SJCRH30 (cell line): ENCODE measurements at places on chromosomes 2 and 18. TPM values are rescaled to one million over a fixed set of nuclear protein-coding genes. Genes with fewer than 3 reads are reported as not detected.
A peak's percentile ranks its signal among the peaks of the same experiment; 100 is the strongest.

DNA sequence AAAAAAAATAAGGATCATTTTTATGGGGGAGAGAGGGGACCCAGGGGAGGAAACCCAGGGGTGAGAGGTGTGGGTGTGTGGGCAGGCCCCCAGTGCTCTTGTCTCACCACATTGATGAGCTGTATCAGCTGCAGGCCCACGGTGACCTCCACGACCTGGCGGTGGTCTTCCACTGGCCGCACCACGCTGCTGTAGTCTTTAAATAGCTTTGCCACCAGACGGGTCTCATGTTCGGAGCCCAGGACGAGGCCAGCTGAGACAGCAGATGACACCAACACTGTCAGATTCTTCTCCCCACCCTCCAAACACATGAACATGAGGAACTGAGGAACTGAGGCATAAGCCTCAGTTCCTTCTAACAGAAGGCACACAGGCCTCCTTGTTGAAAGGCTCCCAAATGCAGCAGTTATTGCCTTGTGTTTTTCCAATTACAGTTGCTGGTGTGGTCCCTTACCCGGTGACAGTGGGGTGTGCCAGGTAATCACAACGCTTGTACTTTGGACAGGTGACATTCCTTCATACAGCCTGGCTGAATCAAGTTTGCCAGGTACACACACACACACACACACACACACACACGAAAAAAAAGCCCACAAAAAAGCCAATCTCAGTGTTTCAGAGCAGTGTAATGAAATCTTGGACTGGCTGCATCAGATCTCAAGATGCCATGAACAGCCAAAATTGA lies 4.7 kb downstream of the CHRNA1 start:
- no peaks in the 10 kb centered on the region for H3K27me3 ChIP-seq
- DNase-seq, result no peak
- peaks cover 74% of the 10 kb centered on the region for H3K36me3 ChIP-seq
- no peak overlapping the region for H3K27ac ChIP-seq
- H3K4me3 ChIP-seq, result no peak overlapping the region

DNA sequence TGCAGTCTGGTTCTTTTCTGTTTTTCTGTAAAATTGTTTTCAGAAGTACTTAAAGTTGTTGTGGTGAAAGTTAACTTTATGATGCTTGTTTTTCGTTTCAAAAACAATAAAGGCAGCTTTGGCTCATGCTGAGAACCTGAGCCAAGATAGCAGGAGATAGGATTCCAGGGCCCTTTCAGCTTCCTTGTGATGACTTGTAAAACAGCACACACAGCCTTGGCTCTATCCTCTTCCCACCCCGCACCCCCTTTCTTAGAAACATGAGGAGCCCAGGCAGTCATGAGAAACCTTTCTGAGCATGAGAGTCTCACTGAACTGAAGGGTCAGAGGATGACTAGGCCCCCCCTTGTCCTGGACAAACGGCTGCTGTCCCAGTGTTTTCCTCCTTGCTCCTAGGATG lies 12.4 kb upstream of the CHRNA1 start:
- no peak for DNase-seq
- no peak overlapping the region for H3K27ac ChIP-seq
- H3K27me3 ChIP-seq, result no peaks in the 10 kb centered on the region
- H3K4me1 ChIP-seq, result peaks cover 24% of the 10 kb centered on the region
- H3K36me3 ChIP-seq, result no peaks in the 10 kb centered on the region

DNA sequence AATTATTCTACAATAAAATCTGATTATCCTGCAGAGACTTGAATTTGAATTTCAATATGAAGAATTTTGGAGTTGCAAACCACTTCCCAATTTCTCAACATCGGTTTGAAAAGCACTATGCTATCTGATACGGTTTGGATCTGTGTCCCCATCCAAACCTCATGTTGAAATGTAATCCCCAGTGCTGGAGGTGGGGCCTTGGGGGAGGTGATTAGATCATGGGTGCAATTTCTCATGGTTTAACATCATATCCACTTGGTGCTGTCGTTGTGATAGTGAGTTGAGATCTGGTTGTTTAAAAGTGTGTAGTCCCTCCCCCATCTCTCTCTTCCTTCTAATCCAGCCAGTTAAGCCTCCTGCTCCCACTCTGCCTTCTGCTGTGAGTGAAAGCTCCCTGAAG lies 205.7 kb downstream of the NBAS start:
- H3K4me3 ChIP-seq, result no peak overlapping the region
- 0 out of 2 replicates have a peak, but pooled peaks cover 4% of the 10 kb centered on the region for H3K4me1 ChIP-seq
- no peak overlapping the region for H3K27ac ChIP-seq
- DNase-seq, result no peak
- H3K27me3 ChIP-seq, result no peaks in the 10 kb centered on the region

DNA sequence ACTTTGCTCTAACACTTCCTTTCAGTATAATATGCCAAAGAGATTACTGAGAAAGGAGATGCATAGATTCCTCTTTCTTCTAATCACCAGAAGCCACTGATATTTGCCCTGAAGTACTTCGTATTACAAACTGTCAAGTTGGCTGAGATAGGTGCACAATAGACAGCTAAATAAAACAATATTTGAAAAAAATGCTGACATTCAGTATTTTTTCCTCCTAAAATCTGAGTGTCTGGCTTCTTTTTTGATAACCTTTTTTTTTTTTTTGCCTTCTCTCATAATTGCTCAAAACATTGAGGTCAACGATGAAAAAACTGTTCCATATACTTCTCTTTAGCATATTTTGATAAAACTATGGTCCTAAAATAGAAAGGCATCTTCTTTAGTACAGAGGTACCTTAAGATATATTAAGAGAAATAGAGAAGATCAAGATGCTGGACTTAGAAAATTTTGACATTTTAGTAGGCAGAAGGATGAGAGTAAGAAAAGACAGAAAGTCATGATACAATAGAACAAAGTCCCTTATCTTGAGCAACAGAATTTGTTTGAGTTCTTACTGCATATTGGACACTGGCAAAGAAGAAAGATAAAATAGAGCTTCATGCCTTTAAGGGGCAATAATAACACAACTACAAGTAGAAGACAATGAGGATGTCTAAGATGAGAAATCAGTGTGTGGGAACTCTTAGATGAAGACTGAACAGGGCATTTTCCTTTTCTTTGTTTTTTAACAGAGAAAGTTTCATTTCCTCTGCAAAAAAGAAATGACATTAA lies 220.7 kb downstream of the PTH2R start:
- DNase-seq, result no peak
- no peak overlapping the region for H3K27ac ChIP-seq
- no peaks in the 10 kb centered on the region for H3K36me3 ChIP-seq
- H3K27me3 ChIP-seq, result no peaks in the 10 kb centered on the region

DNA sequence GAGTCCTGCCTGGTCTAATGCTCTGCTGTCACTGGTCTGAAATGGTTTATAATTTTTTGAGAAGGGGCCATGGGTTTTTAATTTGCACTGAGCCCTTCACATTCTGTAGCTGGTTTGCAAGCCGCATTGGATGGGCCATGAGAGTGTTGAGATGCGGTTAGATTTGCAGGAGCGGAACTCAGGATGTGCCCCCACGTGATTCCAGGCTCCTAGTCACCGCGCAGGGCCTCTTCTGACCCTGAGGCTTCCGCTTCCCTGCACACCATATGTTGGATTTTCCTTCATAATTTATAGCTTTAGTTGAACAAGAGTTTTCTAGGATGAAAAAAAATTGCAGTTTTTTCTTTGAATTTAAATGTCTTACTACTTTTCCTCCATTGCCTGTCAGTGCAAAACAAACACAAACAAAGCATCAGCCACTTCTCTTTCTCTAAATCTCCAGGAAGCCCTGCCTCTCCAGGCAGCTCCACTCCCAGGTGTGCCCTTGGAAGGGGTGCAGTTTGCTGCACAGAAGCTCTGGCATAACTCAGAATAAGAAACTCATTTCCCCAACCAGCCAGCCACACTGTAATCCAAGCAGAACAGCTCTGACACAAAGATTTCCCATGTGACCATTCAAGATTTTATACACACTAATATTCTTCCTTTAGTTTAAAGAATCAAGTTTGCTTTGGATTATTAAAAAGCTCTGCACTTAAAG lies 18.4 kb upstream of the TPO start:
- no peak overlapping the region for H3K4me3 ChIP-seq
- H3K27ac ChIP-seq, result no peak overlapping the region
- no peaks in the 10 kb centered on the region for H3K36me3 ChIP-seq
- H3K27me3 ChIP-seq, result peaks cover 13% of the 10 kb centered on the region; the same call in 1 of the 2 replicates
- DNase-seq, result no peak

DNA sequence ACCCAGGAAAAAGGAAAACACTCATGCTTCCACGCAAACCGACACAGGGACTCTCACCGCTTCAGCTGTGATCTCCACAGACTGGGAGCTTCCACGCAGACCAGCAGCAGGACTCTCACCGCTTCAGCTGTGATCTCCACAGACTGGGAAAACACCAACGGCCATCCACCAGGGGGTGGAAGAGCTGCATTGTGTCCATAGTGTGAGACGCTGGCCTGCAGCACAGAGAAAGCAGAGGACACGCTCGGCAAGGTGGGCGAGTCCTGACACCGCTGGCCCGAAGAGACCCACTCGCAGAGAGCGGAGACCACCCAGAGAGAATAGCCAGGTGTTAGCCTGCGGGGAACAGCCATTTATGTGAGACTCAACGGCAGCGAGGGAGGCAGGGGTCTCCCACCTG lies 42.5 kb upstream of the NFATC1 start:
- no peaks in the 10 kb centered on the region for H3K36me3 ChIP-seq
- peak; percentile 32 for DNase-seq
- no peak overlapping the region for H3K4me3 ChIP-seq

GRCh38 chr2:69200107-69200520 lies 186.9 kb downstream of the GFPT1 start:
- H3K36me3 ChIP-seq, result peaks cover 60% of the 10 kb centered on the region
- H3K27me3 ChIP-seq, result no peaks in the 10 kb centered on the region
- no peak overlapping the region for H3K27ac ChIP-seq
- no peak overlapping the region for H3K4me3 ChIP-seq
- H3K4me1 ChIP-seq, result peaks cover 33% of the 10 kb centered on the region

- H3K4me1 ChIP-seq, result no peaks in the 10 kb centered on the region
- DNase-seq, result no peak
- no peak overlapping the region for H3K4me3 ChIP-seq
- H3K27me3 ChIP-seq, result no peaks in the 10 kb centered on the region
- no peak overlapping the region for H3K27ac ChIP-seq
Measured at GRCh38 chr2:97733341-97734035, 20.1 kb downstream of the ZAP70 start.

DNA sequence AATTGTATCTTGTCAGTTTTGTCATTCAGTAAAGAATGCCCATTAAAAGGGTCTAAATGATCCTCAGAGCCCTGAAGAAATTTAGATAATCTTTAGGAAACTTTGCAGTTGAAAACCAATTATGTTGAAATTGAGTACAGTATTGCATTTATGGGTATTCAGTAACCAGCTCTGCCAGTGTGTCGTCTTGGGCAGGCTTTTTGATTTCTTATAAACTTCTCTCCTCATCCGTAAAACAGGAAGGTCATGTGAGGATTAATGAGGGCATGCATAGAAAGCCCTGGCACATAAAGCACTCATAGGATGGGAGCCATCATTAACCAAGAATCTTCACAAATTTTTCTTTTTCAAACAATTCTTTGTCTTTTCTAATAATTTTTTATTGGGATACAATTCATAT lies 14.8 kb downstream of the PNO1 start:
- no peak overlapping the region for H3K27ac ChIP-seq
- no peaks in the 10 kb centered on the region for H3K27me3 ChIP-seq
- DNase-seq, result no peak
- no peaks in the 10 kb centered on the region for H3K4me1 ChIP-seq

- no peaks in the 10 kb centered on the region for H3K27me3 ChIP-seq
- H3K36me3 ChIP-seq, result no peaks in the 10 kb centered on the region
- peak overlapping the region; percentile 55 for H3K27ac ChIP-seq
- no peak overlapping the region for H3K4me3 ChIP-seq
- peaks cover 43% of the 10 kb centered on the region for H3K4me1 ChIP-seq
- DNase-seq, result no peak
Measured at GRCh38 chr2:26325851-26326250, 20.1 kb upstream of the SELENOI start.

GRCh38 chr2:215431778-215432758 lies 3.8 kb downstream of the FN1 start:
- DNase-seq, result no peak
- H3K4me3 ChIP-seq, result no peak overlapping the region
- peaks cover 36% of the 10 kb centered on the region for H3K36me3 ChIP-seq
- no peaks in the 10 kb centered on the region; the same call in 1 of the 2 replicates for H3K4me1 ChIP-seq
- no peaks in the 10 kb centered on the region for H3K27me3 ChIP-seq

DNA sequence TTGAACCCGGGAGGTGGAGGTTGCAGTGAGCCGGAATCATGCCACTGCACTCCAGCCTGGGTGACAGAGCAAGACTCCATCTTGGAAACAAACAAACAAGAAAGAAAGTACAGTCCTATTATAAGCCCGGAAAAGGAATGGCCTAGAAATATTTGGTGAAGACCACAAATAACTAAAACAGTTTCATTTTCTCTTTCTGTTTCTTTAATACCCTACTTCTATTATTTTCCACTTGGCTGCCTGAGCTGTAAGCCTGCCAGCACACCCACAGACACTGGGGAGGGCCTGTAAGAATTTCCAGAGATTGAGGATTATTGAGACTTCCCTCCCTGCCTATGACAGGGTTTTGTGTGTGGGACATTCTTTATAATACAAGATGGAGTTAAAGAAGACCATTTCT lies 188.0 kb upstream of the DCC start:
- H3K27me3 ChIP-seq, result no peaks in the 10 kb centered on the region
- H3K4me3 ChIP-seq, result no peak overlapping the region
- no peaks in the 10 kb centered on the region for H3K4me1 ChIP-seq
- no peaks in the 10 kb centered on the region for H3K36me3 ChIP-seq

GRCh38 chr2:189204322-189204941 lies 24.9 kb upstream of the COL5A2 start:
- no peak for DNase-seq
- no peaks in the 10 kb centered on the region for H3K27me3 ChIP-seq
- no peak overlapping the region for H3K27ac ChIP-seq
- H3K4me1 ChIP-seq, result peaks cover 14% of the 10 kb centered on the region

- no peak for DNase-seq
- H3K27ac ChIP-seq, result no peak overlapping the region
- no peak overlapping the region for H3K4me3 ChIP-seq
- H3K36me3 ChIP-seq, result no peaks in the 10 kb centered on the region
Measured at GRCh38 chr2:172361360-172361759, 66.0 kb upstream of the ITGA6 start.

The ACADL gene
- 1.2 and 1.6 TPM in 2 replicates for total RNA-seq

The G6PC2 gene
- total RNA-seq, result not detected in 2 replicates

The LRRTM1 gene
- 0.05 TPM in 1 of 2 replicates, not detected in the other for total RNA-seq

The XIRP2 gene
- total RNA-seq, result 0.24 and 0.28 TPM in 2 replicates

The GKN1 gene
- not detected in 2 replicates for total RNA-seq

The C2orf66 gene
- 0.06 and 0.08 TPM in 2 replicates for total RNA-seq

The ABHD1 gene
- total RNA-seq, result not detected in 2 replicates

The COL5A2 gene
- 215 and 218 TPM in 2 replicates for total RNA-seq
